ENCODE measurements at places on chromosomes 13 and 19.
A peak's percentile ranks its signal among the peaks of the same experiment; 100 is the strongest.

DNA sequence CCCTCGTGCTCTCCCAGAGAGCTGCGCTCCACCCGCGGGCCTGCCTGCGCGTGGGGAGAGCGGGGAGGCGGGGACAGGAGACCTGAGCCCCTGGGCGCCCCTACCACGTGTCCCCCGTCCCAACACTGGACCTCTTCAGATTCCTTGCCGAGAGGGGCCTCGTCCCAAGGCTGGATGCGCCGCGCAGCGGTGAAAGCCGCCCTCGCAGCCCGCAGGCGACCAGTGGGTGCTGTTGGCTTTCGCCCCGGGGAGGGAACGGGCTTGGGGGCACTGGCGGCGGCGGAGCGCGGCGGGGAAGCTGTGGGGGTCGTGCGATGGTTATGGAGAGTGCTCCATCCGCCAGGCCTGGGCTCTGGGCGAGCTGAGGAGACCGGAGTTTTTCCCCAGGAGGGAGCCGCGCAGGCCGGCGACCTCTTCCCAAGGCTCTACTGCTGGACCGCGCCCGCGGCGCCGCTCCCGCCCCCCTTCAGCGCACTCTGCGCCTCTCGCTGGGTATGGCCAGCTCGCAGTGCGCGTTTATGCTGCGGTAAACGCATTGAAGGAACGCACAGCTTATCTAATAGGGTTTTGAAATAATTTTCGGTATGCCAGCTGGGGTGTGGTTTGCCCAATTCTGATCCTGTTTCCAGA lies 17.2 kb upstream of the RNF17 start:
- no peak for DNase-seq

DNA sequence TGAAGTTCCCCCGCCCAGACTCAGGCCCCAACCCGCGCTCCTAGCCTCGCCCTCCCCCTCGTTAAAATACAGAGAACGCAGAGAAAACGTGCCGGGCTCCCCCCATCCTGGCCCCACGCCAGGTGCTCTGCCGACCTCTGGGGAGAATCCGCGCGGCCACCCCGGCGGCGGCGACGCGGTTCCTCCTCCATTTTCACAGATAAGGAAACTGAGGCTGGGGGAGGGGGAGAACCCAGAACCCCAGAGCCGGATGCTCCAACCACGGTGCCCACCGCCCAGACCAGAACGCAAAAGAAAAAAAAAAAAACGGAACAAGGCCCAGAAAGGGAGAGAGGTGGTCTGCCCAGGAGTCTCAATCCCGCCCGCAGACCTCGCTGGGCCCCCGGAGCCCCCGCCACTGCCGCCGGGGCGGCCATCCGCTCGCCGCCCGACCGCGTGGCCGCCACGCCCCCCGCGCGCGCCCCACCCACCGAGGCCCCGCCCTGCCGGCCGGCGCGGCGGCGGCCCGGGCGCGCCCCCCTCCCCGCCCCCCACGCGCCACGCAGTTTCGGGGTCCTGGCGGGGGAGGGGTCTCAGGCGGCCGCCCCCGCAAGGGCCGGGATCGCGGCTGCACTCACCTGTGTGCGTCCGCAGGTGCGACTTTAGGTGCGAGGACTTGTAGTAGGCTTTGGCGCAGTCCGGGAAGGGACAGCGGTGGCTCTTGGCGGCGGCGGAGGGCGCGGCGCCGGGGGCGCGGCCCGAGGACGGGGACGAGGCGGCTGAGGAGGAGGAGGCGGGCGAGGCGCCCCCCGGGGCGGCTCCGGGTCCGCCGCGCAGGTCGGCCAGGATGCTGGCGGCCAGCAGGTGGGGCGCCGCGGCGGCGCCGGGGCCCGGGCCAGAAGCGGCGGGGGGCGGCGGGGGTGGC lies 703 bp downstream of the KLF16 start:
- DNase-seq, result peak; percentile 22

- DNase-seq, result no peak
Observed at GRCh38 chr13:98648686-98649085, 71.8 kb upstream of the STK24 start.

- DNase-seq, result no peak
Observed at GRCh38 chr13:42720858-42721219, 60.5 kb upstream of the FAM216B start.

- no peak for DNase-seq
Observed at GRCh38 chr13:50030315-50030714, 15.1 kb downstream of the KCNRG start.

DNA sequence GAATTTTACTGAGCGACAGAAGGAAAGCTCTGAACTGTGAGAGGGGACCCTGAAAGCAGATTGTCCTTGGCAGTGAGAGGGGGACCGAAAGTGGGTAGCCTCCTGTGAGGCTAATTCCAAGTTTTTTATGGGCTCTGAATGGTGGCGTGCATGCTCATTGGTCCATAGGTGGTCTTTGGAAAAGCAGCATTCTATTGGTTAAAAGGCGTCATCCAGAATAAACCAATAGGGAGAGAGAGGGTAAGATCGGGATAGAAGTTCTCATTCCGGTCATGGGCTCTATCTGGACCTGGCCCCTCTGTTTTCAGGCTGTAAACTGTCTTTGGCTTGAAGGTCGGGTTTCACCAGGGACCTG lies 539.8 kb upstream of the PCDH9 start:
- DNase-seq, result no peak

DNA sequence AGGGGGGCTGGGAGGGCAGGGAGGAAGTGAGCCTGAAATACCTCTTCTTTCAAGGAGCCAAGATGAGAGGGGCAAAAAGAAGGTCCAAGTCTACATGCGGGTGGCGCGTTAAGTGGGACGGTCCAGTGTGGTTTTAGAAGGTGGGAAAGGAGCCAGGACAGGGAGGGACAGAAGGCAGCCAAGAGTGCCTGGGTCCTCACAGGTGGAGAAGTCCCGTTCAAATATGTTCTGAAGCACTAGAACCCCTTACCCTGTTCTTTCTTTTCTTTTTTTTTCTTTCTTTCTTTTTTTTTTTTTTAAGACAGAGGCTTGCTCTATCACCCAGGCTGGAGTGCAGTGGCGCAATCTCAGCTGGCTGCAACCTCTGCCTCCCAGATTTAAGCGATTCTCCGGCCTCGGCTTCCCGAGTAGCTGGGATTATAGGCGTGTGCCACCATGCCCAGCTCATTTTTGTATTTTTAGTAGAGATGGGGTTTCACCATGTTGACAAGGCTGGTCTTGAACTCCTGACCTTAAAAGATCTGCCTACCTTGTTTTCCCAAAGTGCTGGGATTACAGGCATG lies 7.4 kb downstream of the CAMSAP3 start:
- no peak for DNase-seq

DNA sequence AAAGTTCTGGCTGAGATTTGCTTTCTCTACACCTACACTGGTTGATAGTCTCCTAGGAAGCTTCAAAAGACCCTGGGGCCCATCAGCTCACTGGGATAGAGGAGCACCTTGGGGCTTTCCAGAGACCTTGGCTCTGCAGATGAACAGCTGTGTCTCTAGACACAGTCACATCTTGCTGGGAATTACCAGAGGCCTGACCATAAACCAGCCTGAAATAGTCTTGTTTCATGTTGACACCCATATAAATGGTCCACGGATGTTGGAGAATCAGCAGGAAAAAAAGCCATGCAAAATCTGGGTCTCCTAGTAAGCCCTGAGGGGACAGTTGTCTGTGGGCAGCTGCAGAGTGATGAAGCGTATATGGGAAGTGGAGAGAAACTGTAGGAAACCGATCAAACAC lies 207.6 kb downstream of the DNAJC15 start:
- no peak for DNase-seq

GRCh38 chr19:45908956-45909355 lies 5.6 kb downstream of the NANOS2 start:
- no peak for DNase-seq

GRCh38 chr19:17110599-17110966 lies 35.0 kb downstream of the MYO9B start:
- no peak for DNase-seq

GRCh38 chr19:14570864-14571527 lies 870 bp downstream of the NDUFB7 start:
- no peak for DNase-seq

DNA sequence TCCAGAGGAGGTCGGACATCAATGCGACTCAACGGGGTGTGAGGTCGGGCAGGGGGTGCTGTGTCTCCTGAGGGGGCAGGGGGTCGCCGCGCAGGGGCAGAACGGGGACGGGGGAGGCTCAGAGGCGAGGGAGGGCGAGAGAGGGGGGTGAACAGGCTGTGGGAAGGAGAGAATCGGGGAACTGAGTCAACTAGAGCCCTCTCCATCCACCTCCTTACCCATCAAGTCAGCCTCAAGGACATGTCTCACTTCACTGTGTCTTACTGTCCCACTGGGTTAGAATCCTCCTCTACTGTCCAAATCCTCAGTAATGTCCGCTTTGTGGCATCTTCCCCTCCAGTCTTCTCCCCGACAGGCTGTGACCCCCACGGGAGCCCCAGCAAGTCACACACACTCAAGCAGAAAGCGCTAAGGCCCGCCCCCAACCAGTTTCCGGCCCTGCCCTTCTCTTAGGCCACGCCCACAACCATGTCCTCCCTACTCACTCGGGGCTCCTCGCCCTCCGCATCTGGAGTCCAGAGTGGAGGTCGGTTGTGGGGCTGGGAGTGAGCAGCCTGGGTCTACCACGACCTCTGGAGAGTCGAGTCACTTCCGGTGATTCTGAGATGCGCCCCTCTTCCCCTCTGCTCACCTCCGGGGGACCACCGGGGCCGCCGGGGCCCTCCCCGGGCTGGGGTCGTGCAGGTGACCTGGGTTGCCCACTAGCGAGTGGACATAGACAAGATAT lies 9.3 kb downstream of the PLEKHA4 start:
- DNase-seq, result no peak

- no peak for DNase-seq
Observed at GRCh38 chr13:113013303-113013702, 44.3 kb downstream of the MCF2L start.

DNA sequence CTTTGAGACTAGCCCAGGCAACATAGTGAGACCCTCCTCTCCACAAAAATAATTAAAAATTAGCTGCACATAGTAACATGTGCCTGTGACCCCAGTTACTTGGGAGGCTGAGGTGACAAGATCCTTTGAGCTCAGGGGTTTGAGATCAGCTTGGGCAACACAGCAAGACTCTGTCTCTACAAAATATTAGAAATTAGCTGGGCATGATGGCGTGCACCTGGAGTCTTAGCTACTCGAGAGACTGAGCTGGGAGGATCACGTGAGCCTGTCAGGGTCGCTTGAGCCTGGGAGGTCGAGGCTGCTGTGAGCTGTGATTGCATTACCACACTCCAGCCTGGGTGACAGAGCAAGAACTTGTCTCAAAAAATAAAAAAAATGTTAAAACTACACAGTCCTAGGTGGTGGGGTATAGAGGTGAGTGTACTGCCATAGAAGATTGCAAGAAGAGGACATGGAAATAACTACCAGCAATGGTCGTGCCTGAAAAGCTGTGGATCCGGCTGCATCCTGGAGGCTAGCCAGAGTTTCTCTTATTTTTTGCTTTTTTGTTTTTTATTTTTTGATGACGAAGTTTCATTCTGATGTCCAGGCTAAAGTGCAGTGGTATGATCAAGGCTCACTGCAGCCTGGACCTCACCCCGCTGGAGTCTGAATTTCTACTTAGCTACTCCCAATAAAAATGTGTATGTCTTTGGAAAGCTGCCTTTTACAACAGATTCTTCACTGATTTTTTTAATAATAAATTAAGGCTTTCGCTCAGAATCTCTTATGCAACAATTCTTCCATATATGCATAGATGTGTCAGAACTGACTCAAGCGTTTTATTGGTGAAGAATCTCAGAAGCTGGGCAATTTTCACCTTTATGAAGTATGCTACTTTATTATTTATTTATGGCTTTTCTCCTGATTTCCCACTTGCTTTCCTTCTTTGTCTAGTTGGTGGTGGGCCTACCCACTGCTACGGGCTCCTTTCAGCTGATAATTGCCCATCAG lies 393.8 kb downstream of the TSHZ3 start:
- DNase-seq, result no peak

- DNase-seq, result no peak
Observed at GRCh38 chr19:13668964-13669363, 95.4 kb upstream of the MRI1 start.

GRCh38 chr19:9720541-9720940 lies 45.6 kb upstream of the ZNF562 start:
- no peak for DNase-seq

DNA sequence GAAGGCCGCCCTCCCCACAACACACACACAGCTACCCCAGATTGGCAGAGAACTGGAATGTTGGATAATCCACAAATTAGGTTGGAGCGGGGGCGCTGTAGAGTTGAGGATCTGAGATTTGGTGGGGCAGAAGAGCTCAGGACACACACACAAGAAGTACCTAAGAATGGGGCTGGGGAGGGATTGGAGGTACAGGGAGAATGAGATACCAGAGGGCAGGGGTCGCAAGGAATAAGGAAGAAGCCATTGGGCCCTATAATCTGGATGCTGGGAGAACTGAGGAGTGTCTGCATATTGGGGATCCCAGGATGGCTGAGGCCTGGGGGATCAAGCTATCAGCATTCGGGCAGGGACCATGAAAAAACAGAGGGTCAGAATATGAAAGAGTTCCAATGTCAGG lies 11.5 kb downstream of the SYT3 start:
- no peak for DNase-seq

GRCh38 chr13:110393761-110394160 lies 86.7 kb downstream of the COL4A2 start:
- DNase-seq, result no peak

- DNase-seq, result no peak
Observed at GRCh38 chr13:68929075-68929745, 1178.4 kb upstream of the ATXN8OS start.

DNA sequence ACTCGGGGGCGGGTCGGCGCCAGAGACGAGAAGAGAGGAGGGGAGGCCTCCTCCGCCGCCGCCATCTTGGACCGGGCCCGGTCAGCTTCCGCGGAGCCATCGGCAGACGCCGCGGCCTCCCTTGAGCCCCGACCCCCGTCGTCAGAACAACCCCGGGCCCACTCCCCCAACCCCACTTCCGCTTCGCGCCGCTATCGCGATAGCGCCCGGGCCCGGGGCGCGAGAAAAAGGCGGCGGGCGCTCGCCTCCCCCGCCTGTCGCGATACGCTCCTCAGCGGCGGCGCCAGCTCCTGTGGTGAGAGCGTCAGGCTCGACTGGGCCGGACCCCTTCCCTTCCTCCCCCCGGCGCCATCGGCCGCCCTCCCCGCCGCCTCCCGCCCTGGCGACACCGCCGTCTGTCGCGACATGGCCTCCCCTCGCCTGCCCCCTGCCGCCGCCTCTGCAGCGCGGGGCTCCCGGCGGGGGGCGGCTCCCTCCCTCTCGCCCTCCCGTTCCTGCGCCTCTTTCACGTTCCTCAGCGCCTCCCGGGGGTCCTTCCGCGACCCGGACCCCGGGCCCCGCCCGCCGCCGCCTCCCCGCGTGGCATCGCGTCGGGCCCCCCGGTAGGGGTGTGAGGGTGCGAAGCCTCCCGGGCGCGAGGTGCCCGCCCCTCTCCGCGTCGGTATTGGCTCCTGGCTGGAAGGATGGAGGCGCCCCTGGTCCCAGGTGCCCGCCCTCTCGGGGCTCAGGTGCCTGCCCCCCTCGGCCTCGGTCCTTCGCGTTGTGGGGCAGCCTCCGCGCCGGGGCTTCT lies at the start of gene CNOT3:
TSS of gene CNOT3 (plus strand) at position 64 of the 790 bp plus-strand sequence. CDS start 5,217 bp downstream, outside the sequence.
- peak; percentile 31 for DNase-seq

DNA sequence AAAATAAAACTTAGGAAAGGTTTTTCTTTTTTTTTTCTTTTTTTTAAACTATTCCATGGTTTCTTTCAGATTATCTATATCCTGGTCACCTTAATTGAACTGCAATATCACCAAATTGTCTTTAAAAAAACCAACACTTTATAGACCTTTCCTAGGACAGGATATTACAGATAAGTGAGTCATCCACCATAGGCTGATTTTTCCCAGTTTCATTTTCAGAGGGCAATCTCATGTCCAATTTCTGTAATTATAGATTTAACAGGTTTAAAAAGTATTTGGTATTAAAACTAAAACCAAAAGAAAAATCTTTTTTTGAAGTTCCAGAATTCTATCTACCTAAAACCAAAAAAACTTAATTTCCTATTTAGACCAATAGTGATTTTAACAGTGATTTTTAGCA lies 13.2 kb downstream of the SPART start:
- no peak for DNase-seq
